ENCODE measurements at places on chromosomes 6 and 20. TPM values are rescaled to one million over a fixed set of nuclear protein-coding genes. Genes with fewer than 3 reads are reported as not detected.

GRCh38 chr6:38687549-38687948 lies 15.4 kb downstream of the GLO1 start:
- no peak for DNase-seq

GRCh38 chr6:158718461-158719046 lies 68.7 kb downstream of the SYTL3 start:
- peak; percentile 52 for DNase-seq

DNA sequence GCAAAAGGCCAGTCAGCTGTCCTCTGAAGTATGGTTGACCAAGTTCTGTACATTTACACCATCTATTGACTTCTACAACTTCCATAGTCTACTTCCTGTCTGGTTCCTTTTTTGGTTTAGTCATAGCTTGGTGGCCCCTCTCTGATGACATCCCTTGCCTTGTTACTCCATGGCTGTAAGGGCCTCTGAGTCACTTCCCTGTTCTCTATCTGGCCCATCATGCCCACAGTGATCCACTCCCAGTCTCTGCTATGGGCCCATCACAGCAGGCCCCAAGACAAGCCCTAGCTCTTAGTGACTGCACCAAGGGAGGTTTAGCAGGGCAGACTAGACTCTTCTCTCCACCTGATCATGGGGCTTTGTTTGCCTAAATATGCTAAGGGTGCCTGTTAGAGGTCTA lies 441.6 kb downstream of the HACE1 start:
- DNase-seq, result no peak

DNA sequence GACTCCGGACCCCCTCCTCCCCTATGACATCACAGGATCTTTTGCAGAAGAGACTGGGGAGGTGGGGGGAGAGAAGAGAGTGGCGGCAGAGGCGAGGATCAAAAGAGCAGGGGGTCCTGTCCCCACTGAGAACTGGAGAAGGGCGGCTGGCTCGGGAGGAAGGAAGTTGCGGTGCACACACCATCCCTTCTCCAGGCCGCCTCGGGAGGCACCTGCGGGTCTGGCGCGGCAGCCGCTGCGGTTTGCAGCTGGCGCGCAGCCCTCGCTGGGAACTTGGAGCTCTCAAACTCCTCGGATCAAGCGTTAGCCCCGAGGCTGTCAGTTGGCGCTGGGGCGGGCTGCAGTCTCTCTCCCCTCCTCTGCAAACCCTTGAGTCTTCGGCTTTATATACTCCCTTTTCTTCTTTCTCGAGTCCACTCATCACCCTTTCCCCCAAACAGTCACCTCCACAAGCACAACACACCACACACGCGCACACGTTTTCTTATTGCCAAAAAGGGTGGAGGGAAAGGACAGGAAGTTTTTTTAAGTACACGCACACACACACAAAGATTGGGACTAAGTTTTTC lies 180.7 kb downstream of the TBXT start:
- DNase-seq, result peak; percentile 56

DNA sequence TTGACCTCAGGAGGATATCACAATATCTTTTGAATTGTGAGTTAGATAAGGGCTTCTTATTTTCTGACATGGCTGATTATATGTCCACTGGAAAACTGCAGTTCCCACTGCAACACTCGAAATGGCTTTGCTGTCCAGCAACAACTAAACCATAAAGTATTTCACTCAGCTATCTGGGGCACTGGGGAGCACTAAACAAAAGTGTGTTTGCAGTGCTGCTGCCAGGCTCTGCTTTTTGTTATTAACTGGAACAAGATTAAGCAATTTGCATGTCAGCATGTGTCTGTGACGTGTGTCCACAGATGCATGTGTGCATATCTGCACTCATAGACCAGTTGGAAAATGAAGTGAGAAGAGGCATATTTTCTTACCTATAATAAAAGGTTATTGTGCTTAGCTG lies 107.8 kb upstream of the CCN2 start:
- no peak for DNase-seq

- no peak for DNase-seq
Observed at GRCh38 chr6:169905041-169905807, 153.8 kb downstream of the ERMARD start.

GRCh38 chr6:88749849-88750248 lies 213.6 kb downstream of the RNGTT start:
- DNase-seq, result no peak

DNA sequence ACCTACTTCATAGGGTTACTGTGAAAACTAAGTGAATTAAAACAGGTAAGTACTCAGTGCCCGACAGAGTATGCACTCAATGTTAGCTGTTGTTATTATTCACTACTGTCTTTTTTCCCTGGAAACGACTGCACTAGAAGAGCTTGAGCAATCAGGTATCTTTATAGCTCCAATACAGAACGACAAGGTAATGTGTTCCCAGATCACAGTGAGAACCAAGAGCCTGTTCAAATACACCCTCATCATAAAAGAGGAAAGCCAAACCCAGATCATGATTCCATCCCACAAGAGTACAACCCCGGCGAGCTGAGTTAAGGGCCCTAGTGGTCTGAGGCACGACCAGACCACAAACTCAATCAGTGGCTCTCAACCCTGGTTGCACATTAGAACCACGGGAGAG lies 9.8 kb downstream of the MRPS18A start:
- no peak for DNase-seq

DNA sequence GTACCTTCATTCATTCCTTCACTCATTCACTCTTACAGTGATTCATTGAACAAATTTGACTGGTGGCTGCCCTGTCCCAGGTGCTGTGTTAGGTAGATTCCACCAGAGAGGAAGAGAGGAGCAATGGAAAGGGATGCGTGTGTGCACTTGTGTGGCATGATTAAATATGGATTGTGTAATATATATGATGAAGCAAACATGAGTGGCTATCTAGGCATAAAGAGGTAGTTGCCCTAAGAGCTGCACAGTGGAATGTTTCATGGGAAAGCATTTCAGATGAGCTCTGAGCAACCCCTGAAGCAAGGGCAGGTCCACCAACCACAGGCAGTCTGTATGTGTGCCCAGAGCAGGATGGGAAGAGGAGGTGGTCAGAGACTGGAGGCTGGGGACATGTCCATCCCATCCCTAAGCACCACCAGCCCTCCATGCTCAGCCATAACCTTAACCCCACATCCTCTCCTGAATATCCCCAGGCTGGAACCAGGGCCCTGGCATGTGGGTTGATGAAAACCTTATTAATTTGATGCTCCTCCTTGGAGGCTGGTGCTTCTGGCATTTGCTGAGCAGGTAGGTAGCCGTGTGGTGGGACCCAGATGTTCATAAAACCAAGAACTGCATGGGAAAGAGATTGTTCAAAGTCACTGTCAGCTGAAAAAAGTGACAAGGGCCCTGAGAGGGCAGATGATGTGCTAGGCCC lies 226.2 kb downstream of the SYNDIG1 start:
- no peak for DNase-seq

- no peak for DNase-seq
Observed at GRCh38 chr6:166678426-166678825, 51.4 kb upstream of the RPS6KA2 start.

- no peak for DNase-seq
Observed at GRCh38 chr6:38773338-38773737, 58.2 kb downstream of the DNAH8 start.

- DNase-seq, result no peak
Observed at GRCh38 chr20:36455972-36456625, 85.2 kb upstream of the MYL9 start.

DNA sequence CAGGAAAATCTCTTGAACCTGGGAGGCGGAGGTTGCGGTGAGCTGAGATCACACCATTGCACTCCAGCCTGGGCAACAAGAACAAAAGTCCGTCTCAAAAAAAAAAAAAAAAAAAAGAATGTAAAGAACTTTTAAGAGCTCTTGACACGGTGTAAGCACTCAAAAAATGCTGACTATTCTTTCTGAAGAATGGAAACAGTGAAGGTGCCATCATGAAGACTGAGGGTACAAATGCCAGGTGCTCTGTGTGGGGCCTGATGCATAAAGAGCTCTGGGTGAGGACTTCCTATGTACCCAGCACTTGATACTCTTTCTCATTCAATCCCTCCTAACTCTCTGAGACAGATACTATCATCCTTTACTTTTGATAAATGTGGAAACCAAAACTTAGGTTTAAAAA lies 45.0 kb upstream of the ENPP5 start:
- DNase-seq, result no peak

DNA sequence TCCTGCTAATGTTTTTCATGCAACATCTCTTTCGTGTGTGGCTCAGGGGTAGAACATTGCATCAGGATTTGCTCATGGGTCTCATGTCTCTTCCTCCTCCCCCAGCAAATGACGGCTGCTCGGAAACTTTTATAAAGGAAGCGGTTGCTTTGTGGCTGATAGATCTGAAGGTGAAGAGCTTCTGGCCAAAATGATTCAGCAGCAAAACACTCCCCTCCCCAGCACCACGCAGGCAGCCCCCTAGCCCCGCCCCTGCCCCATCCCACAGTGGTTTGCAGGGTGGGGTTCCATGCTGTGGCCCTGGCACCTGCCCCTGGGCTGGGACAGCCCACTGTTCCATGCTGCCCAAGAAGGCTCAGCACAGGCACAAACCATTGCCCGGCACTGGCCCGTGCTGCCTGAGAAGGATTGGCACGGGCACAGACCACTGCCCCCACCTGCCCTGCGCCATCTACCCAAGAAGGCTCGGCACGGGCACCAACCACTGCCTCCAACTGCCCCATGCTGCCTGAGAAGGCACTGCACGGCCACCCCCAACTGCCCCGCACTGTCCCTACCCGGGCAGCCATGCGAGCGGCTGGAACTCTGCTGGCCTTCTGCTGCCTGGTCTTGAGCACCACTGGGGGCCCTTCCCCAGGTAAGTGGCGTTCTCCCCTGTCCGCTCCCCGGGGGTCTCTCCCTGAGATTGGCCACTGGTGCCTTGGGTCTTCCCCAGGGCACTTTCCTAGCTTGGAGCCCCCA lies at the start of gene CST7:
CST7 (plus strand) TSS at position 331 of the 741 bp plus-strand sequence; CDS start at position 568, 237 bp downstream.
- peak; percentile 47 for DNase-seq

DNA sequence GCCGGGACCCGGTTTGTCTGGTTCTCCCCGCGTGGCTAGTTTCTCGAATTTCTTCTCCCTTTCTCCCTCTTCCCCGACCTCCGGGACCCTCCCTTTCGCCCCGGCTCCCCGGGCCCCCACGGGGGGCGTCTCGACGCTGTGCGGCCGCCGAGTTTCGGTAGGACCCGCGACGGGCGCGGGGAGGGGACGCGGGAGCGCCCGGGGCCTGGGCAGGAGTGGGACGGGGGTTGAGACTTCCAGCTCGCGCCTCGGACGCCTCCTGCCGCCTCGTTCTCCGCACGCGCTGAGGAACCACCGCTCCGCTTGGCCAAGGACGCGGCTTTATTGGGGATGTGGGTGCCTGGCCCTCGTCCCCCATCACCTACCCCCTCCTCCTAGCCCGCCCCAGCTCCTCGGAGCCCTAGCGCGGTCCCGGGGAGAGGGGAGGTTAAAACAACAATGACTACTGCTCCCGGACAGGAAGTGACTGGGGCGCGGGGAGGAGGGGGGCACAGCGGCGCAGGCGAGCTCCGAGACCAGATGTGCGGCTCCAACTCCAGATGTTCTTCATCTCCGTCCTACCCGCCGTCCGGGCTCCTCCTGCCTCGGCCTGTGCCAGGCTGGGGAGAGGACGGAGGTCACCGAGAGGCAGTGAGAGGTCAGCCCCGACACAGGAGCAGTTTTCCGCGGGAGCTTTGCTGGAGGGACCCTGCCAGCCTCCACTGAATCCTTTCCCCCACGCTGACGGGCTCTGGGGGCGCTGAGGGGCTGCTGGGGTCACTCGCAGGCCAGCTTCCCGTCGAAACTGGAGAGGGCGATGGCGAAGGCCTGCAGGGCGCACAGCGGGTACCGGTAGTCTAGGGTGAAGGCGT lies 917 bp upstream of the TEAD3 start:
- peak; percentile 88 for DNase-seq

GRCh38 chr6:51141080-51141479 lies 322.4 kb downstream of the TFAP2B start:
- no peak for DNase-seq

DNA sequence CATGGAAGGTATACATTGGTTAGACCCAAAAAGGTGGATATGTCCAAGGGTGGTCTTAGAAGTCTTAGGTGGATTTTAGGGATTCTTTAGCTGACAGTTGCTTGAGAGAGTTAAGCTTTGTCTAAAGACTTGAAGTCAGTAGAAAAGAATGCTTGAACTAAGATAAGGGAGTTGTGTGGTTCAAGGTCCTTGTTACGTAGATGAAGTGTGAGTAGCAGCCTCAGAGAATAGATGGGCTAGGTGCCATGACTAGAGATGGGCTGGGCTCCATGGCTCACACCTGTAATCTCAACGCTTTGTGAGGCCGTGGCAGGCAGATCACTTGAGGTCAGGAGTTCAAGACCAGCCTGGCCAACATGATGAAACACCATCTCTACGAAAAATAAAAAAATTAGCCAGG lies 1.7 kb downstream of the SHLD1 start:
- DNase-seq, result no peak

- no peak for DNase-seq
Observed at GRCh38 chr6:130282234-130282995, 59.7 kb upstream of the SAMD3 start.

DNA sequence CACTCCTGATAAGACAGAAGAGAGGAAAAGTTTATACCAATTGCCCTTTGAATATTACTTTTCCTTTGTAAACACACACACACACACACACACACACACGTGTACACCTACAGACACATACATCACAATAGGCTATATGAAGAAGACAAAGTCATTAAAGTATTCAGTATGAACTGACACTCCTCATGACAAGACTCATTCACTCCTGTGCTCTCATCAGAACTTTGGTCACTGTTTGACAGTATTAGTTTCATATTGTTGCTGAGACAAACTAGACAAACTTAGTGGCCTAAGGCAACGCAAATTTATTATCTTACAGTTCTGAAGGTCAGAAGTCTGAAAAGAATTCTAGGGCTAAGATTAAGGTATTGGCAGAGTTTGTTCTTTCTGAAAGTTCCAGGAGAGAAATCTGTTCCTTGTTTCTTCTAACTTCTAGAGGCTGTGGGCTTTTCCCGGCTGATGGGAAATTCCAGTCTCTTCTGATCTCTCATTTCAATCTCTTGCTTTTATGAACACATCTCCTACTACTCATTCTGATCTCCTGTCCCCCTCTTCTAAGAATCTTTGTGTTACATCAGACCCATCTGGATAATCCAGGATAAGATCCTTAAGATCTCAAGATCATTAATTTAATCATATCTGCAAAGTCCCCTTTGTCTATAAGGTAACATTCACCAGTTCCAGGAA lies 171.3 kb downstream of the HACE1 start:
- DNase-seq, result no peak

DNA sequence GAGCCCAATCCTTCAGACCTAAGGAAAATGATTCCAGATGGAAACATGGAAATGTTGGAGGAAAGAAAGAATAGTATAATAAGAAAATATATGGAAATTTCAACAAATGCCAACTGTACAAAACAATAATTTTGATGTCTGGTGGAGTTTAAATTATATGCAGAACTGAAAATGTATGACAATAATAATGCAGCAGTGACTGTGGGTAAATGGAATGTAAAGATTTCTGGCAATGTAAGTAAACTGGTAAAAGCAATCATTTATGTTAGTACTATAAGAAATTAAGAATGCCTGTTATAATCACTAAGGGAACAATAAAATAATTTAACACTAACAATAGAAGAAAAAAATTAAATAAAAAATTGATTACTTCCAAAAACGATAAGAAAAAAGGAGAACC lies 89.0 kb downstream of the EDN1 start:
- no peak for DNase-seq

- DNase-seq, result no peak
Observed at GRCh38 chr20:35603695-35604448, 11.8 kb upstream of the SPAG4 start.

- no peak for DNase-seq
Observed at GRCh38 chr20:1959156-1959555, 34.7 kb downstream of the PDYN start.

Gene DOK5
- 1.8 TPM for total RNA-seq

Gene POPDC3
- 59.2 TPM for total RNA-seq

Gene MAFB
- total RNA-seq, result 12.9 TPM

Gene RHAG
- total RNA-seq, result 0.62 TPM

Gene MATN4
- not detected for total RNA-seq

Gene ADGRG6
- total RNA-seq, result 3.8 TPM
